ENCODE measurements at places on chromosomes 4 and X. TPM values are rescaled to one million over a fixed set of nuclear protein-coding genes. Genes with fewer than 3 reads are reported as not detected.
A peak's percentile ranks its signal among the peaks of the same experiment; 100 is the strongest.

- DNase-seq, result peak; percentile 78
Observed at GRCh38 chr4:111064342-111064993, 441.6 kb upstream of the PITX2 start.

- peak; percentile 81 for DNase-seq
Observed at GRCh38 chrX:45515262-45516215, 314.9 kb upstream of the DIPK2B start.

Gene DMD
- total RNA-seq, result 22.2 TPM

DNA sequence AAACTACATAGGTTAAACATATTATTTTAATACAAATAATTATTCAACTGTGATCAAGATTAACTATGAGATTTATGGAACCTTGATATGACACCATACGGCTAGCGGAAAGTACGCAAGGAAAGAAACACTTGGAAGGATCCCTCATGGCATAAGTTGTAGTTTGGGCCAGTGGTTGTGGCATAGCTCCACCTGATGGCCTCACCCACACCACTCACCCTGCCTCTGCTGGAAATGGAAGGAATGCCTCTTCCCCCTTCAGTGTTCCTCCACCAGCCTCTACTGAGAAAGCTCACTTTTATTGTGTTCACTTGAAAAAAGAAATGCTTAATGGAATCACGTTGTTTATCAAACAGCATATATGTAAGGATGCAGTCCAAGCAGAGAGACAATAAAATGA is 86.4 kb downstream of the BMP15 start:
- DNase-seq, result no peak

DNA sequence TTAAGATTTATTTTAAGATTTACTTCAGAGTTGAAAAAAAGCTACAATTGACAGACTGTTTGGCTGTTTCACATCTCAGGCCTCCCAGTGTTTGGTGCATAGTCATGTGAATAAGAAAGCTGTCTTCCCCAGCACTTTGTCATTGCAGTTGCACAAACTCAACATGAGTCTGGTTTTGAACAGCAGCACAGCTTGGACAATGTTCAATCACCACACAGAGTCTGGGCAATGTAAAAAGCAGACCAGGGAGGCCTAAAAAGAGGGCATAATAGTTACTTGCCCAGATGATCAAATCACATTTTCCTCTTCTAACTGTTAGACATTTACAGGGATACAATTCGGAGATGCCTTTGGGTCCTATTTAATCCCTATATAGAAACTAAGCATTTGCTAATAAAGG is 1055.0 kb downstream of the RPA4 start:
- no peak for DNase-seq

GRCh38 chr4:131137196-131137595 is 2011.9 kb upstream of the PCDH10 start:
- no peak for DNase-seq

GRCh38 chrX:19846995-19847790 is 40.2 kb downstream of the SH3KBP1 start:
- DNase-seq, result peak; percentile 84

All from astrocyte (in vitro differentiated cells and primary cell).